ENCODE measurements at places on chromosomes 7 and 10.

GRCh38 chr10:96622013-96622787, 35.4 kb upstream of the TM9SF3 start:
- DNase-seq = no peak

DNA sequence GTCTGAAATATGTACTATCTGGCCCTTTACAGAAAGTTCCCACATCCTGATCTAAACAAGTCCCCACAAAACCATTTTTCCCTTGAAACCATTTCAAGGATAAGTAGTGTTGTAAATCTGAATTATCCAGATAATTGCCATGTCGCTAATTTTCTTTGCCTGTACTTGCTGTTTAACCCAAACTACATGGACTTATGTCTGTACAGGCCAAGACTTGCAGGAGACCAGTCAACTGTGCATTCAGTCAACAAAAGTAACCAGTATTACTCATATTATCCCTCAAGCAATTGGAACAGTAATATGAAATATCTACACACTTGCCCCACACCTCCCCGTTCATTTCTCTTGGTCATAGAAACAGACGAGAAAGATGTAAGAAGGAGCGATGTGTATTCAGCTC, 347.8 kb upstream of the NFE2L3 start:
- DNase-seq = no peak

DNA sequence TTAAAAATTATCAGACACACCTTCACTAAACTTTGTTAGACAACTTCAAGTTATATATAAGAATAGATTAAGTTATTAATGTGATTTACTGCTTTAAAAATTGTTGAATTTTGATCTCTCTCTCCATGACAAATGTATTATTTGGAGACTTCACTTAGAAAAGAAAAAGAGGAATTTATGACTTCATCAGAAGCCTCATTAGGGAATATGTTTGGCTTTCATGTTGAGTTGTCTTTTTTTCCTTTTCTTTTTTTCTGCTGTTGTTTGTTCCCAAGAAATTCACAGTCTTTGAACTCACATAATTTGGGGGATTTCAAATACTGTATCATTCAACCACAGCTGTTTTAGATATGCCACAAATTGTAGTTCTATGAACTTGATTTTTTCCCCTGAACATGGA, 149.5 kb downstream of the PPP1R9A start:
- no peak for DNase-seq

- DNase-seq = no peak
These were observed 588.0 kb upstream of the LRRN3 start for GRCh38 chr7:110502888-110503465.

DNA sequence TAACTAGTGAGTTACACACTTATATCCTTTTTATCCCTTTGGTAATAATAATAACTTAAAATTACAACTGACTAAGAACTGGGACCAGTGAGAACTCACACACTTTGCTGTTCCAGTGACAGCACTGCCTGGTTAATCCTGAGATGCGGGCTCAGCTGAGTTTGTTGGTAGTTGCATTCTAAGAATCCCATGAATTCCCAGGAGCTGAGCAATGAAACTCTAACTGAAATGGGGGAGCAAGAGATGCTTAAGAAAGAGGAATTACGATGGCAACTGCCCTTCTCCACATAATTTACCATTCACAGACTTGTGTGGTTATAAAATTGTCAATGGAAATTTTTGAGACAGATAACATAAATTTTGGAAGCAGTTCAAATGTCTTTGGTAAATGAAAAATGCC, 659.4 kb downstream of the MAGI2 start:
- DNase-seq = no peak

DNA sequence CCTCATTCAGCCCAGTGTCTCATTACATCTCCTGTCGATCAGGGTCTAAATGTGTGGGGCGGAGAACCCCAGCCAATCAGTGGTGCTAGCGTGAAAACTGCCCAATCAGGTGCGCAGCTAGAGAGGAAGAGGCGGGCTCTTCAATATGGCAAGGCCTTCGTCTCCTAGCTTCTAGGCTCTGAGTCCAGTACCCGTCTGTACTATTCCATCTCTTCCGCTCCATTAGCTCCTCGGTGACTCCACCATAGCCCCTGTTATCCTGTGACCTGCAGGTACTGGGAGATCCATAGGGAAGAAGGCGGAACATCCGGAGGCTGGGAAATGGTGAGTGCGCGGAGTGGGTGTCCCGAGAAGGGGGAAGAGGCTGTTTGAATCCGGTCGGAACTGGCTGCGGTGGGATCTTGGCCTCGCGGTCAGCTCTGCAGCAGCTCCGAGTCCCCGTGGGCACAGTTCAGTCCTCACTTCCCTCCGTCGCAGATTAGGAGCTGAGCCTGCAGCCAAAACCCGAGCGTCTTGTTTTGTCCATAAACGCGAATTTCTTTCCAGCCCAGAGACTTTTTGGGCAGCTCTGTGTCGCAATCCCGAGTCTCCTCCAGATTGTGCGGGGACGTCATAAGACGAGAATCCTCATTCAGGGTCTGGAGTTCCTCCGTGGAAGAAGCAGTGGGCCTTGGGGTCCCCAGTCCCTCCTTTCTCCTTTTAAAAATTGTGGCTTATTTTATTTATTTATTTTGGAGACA, at the start of gene ZNF727:
Gene ZNF727 (plus strand): TSS at position 134 of the 740 bp plus-strand sequence. CDS start 188 bp downstream, at position 322.
- DNase-seq = no peak

DNA sequence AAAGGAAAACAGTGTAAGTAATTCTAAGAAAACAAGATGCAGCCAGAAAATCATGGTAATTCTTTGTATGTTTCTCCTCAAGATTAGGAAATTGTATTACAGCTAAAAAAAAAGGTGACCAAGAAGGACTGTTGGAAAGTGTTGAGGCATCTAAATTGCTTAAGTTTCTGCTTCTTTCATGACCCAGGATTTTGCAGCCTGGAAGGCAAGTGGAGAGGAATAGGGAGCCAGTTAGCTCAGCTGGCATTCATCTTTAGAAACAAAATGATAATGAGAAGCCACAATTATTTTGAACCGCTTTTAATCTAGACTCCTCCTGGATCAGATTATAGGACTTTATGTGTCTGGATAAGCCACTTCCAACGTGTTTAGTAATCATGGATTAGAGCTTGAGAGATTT, 56.8 kb upstream of the TMEM229A start:
- DNase-seq = no peak

DNA sequence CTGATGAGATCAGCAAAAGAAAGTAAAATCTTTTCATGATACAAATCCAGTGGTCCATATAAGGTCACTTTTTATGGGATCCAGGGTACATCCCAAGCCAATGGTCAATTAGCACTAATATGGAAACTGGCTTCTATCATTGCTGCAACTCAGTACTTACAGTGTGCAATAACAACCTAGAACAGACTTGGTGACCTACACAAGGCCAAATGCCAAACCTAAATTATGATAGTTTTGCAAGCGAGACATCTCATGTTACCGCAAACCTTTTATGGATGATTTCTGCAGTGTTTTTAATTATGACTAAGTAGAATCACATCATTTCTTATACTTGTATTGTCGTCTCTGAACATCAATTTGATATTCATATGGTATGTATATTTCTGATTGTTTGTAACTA, 583.5 kb upstream of the SEMA3D start:
- DNase-seq = no peak

DNA sequence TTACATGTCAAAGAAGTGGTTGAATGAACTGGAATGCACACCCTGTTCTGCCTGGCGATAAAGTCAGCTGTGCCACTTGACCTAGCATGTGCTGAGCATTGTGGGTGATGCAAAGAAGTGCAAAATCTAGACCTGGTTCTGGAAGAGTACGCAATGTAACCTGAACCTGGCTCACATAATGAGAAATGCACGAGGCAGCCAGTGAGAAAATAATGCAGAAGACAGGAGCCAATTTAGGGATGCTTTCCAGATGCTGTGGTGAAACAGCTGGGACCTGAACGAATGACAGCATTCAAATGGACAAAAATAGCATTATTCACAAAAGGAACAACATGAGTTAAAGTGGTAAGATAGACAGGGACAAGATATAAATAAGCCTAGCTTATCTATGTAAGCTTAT, 402.6 kb downstream of the SORCS1 start:
- DNase-seq = no peak

DNA sequence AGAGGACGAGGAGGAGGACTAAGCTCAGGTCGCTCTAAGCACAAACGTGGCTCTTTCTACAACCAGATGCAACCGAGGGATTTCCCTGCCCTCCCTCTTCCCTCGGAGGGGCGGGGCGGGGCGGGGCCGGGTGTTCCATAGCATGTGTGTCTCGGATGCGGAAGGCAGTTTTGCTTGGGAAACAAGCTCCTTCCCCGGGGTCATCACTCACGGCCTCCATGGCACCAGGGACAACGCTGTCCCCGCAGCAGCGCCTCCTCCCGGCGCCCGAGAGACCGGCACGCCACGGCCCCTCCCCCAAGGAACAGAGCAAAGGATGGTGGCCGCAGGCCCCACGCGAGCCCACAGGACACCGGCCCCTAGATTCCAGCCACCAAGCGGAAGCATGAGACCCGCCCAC, 110.5 kb downstream of the PAXIP1 start:
- no peak for DNase-seq

GRCh38 chr7:155222573-155222972, 75.1 kb upstream of the INSIG1 start:
- DNase-seq = no peak

DNA sequence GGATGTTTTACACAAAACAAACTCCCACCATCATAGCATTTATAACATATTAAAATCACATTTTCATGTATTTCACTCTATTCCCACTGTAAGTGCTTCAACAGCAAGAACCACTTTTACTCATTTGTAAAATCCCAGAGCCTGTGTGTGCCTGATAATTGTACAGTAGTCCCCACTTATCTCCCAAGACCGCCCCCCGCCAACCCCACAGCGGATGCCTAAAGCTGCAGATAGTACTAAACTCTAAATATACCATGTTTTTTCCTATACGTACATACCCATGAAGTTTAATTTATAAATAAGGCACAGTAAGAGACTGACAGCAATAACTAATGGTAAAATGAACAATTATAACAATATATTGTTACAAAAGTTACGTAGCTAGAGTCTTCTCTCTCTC, 33.5 kb downstream of the EZH2 start:
- no peak for DNase-seq

DNA sequence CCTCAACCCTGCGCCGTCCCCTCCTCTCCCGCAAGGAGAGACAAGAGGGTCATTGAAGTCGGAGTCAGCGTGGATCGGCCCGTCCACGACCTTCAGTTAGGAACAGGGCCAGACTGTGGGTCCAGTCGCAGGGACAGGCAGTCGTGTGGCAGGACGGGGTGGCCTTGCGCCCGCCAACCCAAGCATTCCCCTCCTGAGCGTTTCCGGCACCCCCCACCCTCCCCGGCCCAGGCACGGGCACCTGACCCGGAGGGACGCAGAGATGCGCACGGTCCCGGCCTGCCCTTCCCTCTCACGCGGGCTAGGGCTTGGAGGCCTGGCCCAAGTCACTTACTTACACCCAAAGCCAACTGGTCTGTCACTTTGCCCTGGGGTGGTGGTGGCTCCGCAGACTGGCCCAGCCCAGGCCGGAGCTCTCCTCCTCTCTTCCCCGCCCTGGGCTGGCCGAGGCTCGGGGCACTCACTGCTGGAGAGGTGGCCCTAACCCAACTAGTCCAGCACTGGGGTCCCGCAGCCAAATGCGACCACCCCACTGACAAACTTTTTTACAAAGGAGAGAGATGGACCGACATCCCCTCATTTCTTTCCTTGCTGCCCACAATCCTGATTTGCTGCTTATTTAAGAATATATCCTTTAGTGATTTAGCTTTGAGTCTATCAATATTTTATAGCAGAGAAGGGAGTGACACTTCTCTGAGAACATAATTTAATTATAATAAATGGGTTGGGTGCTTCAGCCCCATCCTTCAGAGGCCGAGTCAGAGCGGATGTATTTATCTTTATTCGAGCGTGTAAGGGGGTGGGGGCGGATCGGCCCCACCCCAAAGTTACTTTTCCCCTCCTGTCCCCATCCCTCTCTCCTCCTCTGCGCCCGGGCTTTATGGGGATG, 1.2 kb upstream of the UNCX start:
- no peak for DNase-seq

GRCh38 chr10:118442032-118442431, 99.9 kb upstream of the FAM204A start:
- no peak for DNase-seq

GRCh38 chr10:28711776-28712175, 34.5 kb downstream of the BAMBI start:
- DNase-seq = no peak

GRCh38 chr7:69906283-69906995, 308.2 kb downstream of the AUTS2 start:
- DNase-seq = no peak

- DNase-seq = peak; percentile 84
These were observed 51.8 kb upstream of the FAM133B start for GRCh38 chr7:92641921-92642511.

DNA sequence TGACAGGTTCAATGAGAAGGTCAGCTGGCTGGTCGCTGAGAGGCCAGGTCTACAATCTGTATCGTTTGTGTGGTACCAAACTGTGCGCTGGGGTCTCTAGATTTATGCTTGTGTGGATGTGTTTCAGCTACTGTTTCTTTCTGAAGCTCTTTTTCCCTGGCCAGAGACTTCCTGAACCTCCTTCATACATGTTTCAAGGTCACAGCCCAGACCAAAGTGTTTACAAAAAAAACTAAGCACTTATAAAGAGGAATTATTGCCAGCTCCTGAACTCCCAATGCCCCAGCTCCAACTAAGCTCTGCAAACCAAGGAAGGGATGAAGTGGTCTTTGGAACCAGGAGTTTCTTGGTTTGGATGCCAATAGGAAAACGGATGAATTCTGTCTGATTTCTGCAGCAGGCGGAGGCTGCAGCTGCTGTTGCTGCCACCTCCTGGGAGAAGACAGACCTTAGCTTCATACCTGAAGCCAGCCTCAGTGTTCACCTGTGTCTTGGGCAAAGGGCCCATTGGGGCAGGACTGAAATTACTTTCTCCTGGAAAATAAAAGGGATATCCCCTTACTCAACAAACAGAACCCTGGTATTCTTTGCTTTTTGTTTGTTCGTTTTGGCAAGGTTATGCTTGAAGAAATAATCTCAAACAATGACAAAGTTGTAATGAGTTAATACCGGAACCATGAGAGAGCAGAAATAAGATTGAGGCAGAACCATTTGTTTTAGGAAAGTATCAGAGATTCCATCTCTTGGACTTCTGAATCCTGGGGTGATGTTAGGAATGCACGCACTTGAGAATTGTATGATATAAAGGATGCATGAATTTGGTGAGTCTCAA, 24.6 kb upstream of the MKLN1 start:
- peak; percentile 11 for DNase-seq
